Activated CD4-positive, alpha-beta memory T cell treated with anti-CD3 and anti-CD28 coated beads, Interleukin-2, amount 10 ng/mL, durations not matched to agents 7 days and 5 days (primary cell): ENCODE measurements at places on chromosomes 1 and 21.

DNA sequence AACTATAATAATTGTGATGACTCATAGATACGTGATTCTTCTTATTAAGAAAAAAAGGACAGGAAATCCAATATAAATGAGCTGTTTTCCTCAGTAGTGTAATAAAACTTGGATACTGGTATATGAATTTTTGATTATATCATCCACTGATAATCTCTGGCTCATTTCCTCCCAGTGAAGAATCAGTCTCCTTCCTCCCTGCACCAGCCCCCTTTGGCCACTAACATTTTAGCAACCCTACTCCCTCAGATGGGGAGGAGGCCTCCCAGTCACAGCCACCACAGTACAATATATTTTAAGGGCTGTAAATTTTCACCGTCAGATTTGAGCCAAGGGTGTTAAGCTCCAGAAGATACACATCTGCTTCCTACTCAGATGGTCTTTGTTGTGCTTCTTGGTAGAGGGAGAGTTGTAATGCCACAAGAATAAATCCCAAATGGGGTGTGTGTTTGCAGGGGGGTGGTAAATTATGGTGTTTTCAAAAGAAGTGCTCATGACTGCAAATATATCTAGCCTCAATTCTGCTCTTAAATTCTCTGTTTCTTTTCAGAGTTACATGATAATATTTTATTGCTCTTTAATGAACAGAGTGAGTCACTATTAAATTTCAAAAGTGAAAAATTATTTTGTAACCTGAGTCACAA, 153.5 kb downstream of the HLX start:
- DNase-seq, result no peak

DNA sequence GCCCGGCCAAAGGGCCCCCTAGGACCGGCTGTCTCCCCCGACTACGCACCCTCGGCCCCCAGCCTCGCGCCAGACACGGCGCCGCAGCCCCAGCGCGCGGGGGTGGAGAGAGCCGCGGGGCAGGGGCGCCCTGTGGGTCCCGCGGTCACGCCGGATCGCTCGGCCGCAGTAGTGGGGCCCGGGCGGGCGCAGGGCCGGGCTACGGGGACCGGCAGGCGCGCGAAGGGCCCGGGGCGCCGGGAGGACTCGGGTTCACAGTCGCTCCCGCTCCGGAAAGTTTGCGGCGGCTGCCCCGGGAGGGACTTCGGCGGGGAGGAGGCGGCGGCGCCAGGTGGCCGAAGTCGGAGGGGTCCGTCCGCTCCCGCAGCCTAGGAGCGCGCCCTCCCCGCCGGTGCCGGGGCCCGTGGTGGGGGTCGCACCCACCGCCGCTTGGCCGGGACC, 7.1 kb upstream of the ZNF669 start:
- DNase-seq, result no peak

- no peak for DNase-seq
These were observed 48.8 kb upstream of the WASF2 start for GRCh38 chr1:27538793-27539192.

DNA sequence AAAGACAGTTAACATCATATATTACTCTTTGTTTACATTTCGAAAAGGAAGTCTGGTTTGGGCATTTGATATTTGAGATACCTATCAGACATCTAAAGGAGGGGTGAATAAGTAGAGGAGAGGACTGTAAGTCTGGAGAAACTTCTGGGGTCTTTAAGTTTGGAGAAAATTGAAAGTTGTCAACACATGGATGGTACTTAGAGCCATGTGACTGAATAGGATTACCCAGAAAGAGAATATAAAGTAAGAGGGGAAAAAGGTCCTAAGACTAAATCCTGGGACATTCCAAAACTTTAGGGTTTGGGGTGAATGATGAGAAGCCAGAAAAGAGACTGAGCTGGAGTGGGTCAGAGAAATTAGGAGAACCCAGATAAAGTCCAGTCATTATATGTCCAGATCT, 10.1 kb upstream of the RNF2 start:
- DNase-seq, result no peak

DNA sequence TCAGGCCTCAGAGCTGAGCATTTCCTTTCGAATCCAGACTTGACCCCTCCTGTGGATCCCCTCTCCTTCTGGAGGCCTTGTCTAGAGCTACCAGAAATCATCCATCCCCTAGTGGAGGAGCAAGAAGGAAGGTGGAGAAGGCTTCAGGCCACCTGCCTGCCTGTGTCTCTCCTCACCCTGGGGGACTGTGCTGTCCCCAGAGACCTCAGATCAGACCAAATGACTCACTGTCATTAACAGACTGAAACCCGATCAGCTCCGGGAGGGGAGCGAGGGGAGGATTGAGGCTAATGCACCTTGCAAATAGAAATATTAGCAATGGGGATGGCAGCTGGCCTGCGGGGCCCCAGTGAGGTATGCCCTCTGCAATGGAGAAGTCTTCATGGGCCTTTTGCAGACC, 2.1 kb downstream of the MYBPH start:
- no peak for DNase-seq

GRCh38 chr1:37999430-38000232, 5.7 kb downstream of the FHL3 start:
- no peak for DNase-seq

GRCh38 chr21:34965200-34966174, 83.6 kb downstream of the RUNX1 start:
- no peak for DNase-seq

- DNase-seq, result peak; percentile 56
These were observed 86.3 kb downstream of the VWA5B1 start for GRCh38 chr1:20376880-20377494.

DNA sequence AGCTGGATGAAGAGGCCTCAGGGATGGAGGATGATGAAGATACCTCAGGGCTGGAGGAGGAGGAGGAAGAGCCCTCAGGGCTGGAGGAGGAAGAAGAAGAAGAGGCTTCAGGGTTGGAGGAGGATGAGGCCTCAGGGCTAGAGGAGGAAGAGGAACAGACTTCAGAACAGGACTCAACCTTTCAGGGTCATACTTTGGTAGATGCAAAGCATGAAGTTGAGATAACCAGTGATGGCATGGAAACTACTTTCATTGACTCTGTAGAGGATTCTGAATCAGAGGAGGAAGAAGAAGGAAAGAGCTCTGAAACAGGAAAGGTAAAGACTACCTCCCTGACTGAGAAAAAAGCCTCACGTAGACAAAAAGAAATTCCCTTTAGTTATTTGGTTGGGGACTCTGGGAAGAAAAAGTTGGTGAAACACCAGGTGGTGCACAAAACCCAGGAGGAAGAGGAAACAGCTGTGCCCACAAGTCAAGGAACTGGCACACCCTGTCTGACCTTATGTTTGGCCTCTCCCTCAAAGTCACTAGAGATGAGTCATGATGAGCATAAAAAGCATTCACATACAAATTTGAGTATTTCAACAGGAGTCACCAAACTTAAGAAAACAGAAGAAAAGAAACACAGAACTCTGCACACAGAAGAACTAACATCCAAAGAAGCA, 15.4 kb downstream of the L1TD1 start:
- DNase-seq, result no peak

GRCh38 chr21:29697555-29698193, 242.1 kb downstream of the GRIK1 start:
- no peak for DNase-seq

- DNase-seq, result no peak
These were observed 5.8 kb upstream of the LMNA start for GRCh38 chr1:156108664-156109241.

- no peak for DNase-seq
These were observed 22.2 kb upstream of the RAP1A start for GRCh38 chr1:111597426-111597825.

DNA sequence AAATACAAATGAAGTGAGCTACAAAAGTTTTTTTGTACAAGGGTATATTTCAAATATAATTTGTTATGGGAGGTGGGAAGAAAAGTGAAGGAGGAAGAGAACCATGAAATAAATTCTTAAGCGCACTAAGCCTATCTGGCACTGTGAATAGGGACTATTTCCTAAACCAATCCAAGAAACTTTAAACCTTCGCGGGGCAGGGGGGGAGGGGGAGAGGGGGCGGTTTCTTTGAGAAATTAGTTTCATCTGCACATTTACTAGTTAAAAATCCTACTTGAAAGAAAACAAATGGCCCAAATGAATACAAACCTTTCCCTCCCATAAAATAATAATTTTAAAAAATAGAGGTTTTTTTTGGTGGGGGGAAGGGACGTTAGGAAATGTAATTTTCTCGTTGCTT, 364 bp downstream of the GOLPH3L start:
- DNase-seq, result no peak

GRCh38 chr1:172902200-172902599, 148.5 kb downstream of the TNFSF18 start:
- DNase-seq, result no peak

GRCh38 chr21:39633770-39634181, 21.0 kb downstream of the B3GALT5 start:
- no peak for DNase-seq

- no peak for DNase-seq
These were observed 185.2 kb downstream of the LEPR start for GRCh38 chr1:65605621-65606020.

DNA sequence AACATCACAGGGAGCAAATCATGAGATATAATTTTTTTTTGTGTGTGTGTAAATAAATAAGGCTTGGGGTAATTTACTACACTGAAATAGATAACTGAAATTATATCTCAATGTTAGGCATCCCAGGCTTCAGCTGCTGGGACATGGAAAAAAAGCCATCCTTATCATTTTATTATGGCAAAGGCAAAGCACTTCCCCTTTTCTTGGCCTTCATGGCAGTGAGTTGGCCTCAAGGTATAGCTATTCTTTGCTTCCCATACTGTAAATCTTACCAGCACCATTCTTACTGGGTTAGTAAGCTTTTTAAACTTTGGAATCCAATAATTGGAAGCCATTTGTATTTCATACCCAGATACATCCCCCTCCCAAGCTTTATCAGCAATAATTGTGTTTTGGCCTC, 29.0 kb downstream of the RBM11 start:
- DNase-seq, result no peak

DNA sequence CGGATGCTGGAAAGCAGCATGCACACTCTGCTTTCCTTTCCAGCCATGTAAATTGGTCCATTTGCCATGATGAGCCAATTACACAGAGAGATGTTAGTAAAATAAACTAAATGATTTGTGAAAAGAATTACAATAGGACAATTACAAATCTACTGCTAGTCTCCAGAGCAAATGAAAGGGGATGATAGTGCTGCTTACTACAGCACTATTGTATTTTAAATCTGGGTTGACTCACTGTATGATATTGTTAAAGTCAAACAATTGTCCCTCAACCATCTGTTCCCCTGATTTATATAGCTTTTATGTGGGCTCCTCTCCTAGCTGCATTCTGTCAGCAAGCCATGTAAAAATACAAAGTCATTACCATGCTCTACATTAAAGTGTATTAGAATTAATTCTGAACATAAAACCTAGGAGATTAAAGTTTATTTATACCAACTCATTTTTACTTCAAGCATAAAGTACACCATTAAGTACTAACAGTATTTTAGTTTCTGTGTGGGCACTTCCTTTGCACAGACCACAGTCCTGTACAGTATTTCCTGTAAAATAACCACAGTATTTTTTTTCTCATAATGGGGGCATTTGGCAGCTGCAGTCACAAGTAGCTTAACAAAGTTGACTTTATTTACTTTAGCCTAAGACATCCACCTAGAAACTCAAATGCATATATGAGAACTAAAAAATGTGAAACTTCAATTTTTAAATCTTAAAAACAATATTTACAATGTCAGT, 135.8 kb downstream of the VAV3 start:
- DNase-seq, result no peak

DNA sequence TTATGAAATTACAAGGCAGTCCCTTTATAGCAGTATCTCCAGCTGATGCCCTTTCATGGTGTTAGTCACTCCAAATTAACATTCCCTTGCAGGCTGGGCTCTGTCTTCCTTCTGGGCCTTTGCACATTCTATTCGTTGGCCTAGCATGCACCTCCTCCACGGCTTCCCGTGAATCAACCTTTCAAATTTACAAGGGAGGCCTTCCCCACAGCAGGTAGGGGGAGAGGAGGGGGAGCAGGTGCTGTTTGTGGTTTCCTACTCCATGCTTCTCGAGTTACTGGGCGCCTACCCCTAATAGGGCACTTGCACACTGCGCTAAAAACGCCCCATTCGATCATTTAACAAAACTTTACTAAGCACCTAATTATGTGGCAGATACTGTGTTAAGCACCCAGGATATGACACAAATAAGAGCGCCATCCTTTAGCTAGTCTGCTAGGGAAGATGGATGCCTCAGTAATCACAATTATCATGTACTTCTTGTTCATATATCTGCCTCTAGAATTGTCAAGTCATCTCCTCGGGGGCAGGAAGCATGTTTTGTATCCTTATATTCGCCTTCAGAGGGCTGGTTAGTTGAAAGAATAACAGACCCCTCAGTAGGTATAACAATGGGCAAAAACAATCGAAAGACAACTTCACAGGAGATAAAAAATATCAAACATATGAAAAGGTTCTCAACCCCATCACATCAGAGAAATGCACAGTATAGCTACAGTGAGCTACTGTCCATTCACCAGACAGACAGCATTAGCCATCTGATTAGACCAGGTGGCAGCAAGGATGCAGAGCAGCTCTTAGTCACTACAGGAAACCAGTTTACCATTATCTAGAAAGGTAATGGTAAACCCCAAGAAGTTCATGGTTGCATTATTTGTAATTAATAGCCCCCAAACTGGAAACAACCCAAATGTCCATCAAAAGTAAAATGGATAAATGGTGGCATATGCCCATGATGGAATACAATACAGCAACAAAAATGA, 1.7 kb upstream of the ADAR start:
- DNase-seq, result peak; percentile 64

- DNase-seq, result no peak
These were observed 105.1 kb downstream of the SEC16B start for GRCh38 chr1:177864538-177865305.

- no peak for DNase-seq
These were observed 4.0 kb downstream of the ENO1 start for GRCh38 chr1:8874230-8875201.

DNA sequence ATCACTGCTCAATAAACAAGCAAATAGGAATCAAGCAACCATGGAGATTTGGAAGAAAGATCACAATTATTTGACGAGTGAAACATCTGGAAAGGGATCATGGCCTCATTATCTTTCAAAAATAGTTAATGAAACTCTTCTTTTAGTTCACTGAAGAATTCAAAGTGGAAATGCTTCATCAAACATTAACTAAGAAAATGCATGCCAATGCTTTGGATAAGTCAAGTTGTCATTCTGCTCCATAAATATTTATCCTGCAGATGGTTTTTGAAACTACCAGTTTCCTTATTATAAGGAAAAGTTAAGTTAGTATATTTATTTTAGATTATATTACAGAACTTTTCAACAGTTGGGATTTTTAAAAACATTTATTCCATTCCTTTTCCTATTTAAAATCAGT, 206.5 kb upstream of the ADGRL2 start:
- no peak for DNase-seq

DNA sequence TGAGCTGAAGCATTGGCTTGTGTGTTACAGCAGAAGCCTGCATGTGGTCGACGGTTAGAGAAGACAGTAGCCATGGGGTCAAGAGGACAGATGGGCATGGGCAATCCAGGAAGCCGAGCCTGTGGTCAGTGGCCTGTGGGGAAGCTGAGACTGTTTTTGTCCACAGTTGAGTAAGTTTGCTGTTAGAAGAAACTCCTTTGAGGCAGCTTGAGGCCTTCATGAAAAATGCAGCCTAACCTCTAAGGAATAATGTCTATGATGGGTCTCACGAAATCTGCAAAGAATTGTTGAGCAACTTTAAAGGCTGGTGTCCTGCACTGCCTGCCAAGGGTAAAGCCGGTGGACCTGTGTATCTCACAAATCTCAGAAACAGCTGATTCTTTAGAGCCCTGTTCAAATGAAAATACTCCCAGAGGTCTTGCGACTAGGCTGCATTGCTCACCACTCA, 322.4 kb downstream of the SETD4 start:
- DNase-seq, result no peak

- DNase-seq, result no peak
These were observed 165.6 kb downstream of the SIPA1L2 start for GRCh38 chr1:232464325-232464724.
